ENCODE measurements at places on chromosomes 12 and 14.
A peak's percentile ranks its signal among the peaks of the same experiment; 100 is the strongest.

DNA sequence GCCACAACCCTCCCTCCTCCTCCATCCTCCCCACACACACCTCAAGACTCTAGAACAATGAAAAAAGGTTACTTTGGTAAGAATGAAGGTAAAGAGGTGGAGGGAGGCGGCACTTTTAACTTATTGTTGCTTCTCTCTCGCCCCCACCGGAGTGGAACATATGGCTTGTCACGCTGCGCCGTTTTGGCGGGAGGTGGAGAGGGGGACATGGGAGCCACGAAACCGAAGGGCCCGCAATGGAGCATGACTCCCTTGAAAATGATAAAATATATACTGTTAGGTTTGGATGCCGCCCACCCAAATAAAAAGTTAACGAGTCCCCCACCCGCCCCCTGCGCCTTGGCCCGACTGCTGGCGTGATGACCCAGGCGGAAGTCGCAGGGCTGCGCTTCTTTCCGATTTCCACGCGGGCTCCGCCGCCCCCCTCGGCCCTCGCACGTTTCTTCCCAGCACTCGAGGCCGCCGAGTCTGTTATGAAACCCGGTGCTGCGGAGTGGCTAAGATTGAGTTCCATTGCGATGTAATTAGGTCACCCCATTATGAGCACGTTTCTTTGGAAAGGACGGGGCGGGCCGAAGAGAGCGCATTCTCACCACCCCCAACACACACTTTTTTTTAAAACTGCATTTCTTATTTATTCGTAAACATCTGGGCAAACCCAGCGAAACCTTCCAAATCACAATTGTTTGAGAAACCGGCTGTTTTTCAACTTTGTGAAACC lies 1.4 kb upstream of the ZFP36L1 start:
- peak; percentile 69 for DNase-seq

GRCh38 chr12:18246066-18246465 lies 15.3 kb upstream of the PIK3C2G start:
- DNase-seq: no peak

DNA sequence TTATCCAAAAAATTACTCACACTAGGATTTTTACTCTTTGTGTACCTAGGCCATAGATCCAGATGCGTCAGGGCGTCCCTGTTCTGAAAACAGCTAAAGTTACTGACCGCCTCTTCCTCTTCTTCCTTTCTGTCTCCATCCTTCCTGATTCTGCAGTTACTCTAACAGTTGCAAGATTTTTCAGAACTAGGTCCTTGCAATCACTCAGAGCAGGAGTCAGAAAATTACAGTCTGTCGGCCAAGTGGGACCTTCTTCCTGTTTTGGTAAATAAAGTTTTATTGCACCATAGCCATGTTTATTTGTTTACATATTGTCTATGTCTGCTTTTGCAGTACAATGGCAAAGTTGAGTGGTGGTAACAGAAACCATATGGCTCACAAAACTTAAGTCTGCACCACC lies 25.6 kb upstream of the FGF6 start:
- DNase-seq: no peak

DNA sequence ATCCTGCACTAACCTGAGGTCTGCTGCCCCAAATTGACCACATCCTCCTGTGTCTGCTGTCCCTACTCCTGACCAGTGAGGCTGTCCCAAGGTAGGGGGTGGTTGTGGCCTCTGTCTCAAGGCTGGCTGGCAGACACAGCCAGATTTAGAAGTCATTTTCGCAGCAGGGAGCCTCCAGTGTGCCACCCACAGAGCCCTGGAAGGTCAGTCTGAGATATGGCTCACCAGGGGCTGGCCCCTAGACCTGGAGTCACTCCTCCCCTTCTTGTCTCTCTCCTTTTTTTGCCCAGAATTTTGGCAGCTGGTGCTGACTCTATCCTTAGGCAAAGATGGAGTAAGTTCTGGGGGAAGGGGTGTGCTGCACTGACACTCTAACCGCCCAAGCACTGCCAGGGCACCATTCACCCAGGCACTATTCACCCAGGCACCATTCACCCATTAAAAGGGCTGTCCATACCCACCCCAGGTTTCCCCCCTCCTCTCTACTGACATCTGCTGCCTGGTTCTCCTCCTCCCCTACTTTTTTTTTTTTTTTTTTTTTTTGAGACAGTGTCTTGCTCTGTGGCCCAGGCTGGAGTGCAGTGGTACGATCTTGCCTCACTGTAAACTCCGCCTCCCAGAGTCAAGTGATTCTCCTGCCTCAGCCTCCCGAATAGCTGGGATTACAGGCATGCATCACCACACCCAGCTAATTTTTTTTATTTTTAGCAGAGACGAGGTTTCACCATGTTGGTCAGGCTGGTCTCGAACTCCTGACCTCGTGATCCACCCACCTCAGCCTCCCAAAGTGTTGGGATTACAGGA lies 7.7 kb downstream of the DDN start:
- no peak for DNase-seq

- peak; percentile 36 for DNase-seq
Measured at GRCh38 chr12:123131879-123132402, 18.9 kb downstream of the PITPNM2 start.

GRCh38 chr12:65152596-65152995 lies 16.8 kb upstream of the LEMD3 start:
- no peak for DNase-seq

- DNase-seq: peak; percentile 20
Measured at GRCh38 chr12:14403711-14404196, 38.3 kb downstream of the ATF7IP start.

DNA sequence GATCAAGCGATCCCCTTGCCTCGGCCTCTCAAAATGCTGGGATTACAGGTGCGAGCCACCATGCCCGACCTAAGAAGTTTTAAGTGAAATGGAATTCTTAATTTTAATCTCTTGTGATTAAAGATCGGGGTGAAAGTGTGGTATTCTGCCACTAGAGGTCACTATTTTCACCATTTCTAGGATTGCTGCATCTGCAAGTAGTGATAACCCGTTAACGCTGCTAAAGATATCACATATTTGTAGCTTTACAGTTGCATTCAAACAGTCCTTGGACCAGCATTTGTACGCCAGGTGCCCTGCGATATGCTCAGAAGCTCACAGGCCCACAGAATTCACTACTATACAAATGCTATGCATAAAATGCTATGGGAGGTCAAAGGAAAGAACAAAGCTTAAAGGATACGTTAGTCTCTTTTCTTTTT lies 19.3 kb downstream of the CCDC62 start:
- DNase-seq: no peak

DNA sequence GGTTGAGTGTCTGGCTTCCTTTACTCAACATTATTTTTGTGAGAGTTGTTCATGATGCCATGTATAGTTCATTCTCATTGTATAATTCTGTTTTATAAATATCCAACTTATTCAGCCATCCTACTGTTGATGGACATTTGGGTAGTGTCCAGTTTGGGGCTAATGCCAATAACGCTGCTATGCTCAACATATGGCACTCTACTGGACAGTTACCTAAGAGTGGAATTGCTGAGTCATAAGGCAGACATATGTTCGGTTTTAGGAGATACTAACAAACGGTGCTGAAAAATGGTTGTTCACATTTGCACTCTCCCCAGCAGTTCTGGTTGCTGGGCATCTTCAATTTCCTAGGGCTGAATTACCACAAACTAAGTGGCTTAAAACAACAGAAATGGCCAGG lies 28.7 kb upstream of the P2RX4 start:
- DNase-seq: no peak

- no peak for DNase-seq
Measured at GRCh38 chr12:30694412-30695198, 1.1 kb downstream of the IPO8 start.

GRCh38 chr14:65243766-65244442 lies 141.6 kb upstream of the MAX start:
- DNase-seq: no peak

- no peak for DNase-seq
Measured at GRCh38 chr12:113863455-113863845, 102.7 kb downstream of the RBM19 start.

DNA sequence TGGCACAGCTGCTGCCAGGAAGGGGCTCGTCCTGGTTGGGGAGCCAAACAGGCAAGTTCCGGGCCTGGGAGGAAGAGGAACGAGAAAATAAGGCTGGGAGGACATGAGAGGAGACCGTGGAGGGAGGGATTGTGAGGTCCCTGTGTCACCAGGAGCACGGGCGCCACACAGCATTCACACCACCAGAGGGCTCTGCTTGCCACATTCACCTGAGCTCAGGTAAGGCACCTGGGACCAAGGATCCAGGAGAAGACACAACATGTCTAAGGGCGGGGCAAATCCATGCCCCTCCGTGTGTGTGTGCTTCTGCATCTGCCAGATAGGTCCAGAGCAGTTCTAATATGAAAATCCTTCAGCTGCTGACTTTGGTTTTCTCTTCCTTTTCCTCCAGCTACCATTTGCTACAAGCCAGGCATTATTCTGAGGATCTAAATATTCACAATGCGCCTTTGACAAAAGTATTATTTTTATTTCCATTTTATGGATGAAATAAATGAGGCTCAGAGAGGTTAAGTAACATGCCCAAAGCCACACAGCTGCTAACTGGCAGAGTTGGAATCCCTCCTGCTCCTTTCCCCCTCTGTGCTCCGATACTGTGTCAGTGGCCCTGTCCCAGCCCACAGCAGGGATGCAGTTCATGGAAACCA lies 14.6 kb downstream of the RAPGEF3 start:
- DNase-seq: peak; percentile 50

DNA sequence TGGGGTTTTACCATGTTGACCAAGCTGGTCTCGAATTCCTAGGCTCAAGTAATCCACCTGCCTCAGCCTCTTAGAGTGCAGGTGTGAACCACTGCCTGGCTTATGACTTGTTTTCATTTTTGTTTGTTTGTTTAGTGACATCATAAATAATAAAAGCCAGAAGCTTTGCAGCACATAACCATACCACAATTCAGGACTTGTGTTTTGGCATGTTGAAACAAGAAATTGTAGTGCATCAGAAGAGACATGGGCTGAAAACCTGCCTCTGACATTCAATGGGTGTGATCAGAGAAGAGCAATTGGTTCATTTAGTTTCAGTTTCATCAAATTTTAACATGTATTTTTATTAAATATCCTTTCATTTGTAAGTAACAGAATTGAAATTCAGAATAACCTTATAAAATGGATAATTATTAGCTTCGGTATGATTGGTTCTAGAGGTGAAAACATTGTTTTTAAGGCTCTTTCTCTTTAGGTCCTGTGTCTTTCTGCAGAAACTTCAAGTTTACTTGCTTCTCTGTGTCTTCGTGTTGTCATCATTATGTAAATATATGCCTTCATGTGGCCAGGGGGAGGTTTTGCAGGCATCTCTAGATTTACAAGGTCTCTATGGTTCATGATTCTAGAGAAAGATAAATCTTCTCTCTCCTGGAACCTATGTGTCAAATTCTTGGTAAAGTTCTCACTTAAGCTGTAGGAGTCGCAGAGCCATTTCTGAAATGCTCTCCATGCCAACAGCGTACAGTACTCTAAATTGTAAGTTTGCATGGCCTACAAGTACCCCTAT lies 312.0 kb downstream of the KCNC2 start:
- DNase-seq: no peak

GRCh38 chr12:16184681-16185080 lies 92.8 kb downstream of the SLC15A5 start:
- DNase-seq: no peak

- no peak for DNase-seq
Measured at GRCh38 chr14:26124896-26125438, 472.9 kb downstream of the NOVA1 start.

DNA sequence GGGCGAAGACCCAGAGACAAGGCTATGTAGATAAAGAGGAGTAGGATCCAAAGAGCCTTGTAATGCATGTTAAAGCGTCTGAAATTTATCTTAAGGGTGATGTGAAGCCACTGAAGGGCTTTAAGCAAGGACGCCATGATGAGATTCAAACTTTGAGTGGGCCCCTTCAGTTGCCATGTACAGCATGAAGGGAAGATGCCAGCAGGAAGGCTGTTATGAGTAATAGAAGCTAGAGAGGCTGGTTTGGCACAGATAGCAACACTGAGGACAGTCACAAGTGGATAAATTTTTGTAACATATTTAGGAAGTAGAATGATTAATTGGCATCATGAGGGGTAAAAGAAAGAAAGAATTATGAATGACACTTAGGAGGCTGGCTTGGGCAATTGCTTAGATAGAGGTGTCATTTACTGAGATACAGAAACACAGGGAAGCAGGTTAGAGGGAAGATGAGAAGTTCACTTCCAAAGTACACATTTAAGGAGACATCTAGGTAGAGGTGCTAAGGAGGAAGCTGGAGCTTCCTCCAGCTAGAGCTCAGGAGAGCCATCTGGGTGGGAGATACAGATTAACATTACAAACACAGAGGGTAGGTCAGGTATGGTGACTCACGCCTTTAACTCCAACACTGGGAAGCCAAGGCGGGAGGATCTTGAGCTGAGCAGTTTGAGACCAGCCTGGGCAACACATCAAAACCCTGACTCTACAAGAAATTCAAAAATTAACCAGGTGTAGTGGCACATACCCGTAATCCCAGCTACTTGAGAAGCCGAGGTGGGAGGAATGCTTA lies 13.7 kb downstream of the ATG2B start:
- no peak for DNase-seq

DNA sequence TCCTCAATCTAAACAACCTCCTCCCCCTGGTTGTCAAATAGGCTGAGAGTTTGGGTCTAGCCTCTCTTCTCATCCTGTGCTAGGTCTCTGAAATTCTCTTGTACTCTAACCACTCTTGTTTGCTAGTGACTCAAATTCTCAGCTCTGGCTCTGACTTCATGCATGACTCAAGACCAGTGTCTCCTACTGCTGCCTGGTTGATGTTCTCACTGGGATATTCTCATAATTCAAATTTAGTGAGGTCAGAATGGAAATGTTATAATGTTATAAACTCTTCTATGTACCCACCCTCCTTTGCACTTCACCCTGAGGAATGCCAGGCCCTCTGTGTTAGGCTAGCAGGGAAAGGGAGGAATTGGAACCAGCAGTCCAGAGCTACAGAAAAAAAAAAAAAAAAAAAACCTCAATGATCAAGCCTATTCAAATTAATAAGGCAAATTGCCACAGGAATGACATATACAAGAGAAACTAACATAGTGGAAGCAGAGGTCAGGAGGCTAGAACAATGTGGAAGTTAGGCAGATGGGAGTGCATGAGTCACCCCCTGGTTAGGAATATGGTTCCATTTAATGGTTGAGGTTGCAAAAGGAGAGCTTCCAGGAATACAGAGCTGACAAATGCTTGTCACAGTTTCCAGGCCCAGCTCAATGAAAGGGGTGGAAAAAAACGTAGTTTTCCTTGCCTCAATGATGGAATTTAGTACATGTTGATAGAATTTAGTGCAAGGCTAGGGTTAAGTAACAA lies 459.5 kb downstream of the RMST start:
- no peak for DNase-seq

- DNase-seq: no peak
Measured at GRCh38 chr12:19332196-19332595, 107.1 kb upstream of the AEBP2 start.

GRCh38 chr14:29339494-29340172 lies 573.0 kb downstream of the FOXG1 start:
- no peak for DNase-seq

DNA sequence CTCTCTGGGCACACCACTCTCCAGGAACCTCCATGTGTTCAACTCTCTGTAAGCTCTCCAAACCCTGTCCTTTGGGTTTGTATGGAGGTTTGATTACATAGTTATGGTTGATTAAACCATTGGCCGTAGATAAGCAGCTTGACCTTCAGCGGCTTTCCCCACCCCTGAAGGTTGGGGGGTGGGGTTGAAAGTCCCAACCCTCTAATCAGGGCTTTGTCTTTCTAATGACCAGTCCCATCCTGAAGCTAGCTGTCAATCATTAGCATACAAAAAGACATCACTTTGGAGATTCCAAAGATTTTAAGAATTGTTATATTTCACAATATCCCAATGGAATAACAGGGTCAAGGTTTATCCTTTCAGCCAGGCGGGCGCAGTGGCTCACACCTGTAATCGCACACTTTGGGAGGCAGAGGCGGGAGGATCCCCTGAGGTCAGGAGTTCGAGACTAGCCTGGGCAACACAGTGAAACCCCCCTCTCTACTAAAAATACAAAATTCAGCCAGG lies 8.4 kb downstream of the FAM186A start:
- no peak for DNase-seq
